NCI-H2081 treated with DMSO at 0.1 percent for 48 hours (cell line): ENCODE measurements at places on chromosomes 4 and X.

DNA sequence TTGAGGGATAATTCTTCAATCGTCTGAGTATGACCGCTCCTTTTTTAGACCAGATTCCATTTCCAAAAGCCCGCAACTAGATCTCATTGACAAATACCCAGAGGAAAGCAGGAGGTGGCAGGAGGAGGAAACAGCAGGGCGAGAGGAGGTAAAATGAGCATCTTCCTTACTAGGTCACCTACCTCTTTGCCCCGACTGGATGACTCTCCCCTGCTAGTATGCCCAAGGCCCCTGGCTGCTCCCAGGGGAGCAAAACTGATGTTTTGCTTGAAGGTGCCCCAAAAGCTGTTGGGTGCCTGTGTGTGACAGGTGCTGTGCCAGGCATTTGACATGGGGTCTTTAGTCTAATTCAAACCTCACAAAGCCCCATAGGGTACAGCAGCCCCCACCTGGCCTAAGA, 48.9 kb downstream of the C4orf50 start:
- no peak for DNase-seq

- no peak for DNase-seq
These were observed 34.0 kb downstream of the EMCN start for GRCh38 chr4:100483796-100484195.

DNA sequence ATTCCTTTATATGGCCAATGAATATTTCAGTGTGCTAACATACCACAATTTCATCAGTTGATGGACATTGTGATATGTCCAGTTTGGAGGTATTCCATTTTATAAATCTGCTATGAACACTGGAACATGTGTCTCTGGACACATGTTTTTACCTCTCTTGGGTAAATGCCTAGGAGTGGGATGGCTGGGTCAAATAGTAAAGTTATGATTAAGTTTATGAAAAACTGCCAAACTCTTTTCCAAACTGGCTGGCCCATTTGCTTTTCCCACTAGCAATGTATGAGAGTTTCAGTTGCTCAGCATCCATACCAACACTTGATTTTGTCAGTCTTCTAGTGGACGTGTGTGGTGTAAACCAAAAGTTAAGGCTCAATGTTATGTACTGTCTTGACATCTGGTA, 40.5 kb downstream of the CEP44 start:
- DNase-seq = no peak

DNA sequence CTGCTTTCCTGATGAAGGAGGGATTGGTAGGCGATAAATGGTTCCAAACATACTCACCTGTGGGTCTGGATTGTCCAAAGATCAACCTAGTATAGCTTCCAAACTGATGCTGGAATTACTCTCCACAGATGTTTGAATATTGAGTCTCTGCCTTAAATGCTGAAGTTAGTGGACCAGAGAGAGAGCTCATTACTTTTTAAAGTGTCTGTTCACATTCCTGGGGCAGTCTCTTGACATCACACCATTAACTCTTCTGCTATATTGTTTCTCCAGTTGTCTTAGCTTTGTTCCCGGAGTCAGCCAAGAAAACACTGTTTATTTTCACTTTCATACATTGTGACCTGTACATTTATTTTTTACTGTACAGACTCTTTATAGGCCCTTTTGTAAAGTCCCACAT, 35.4 kb downstream of the ARHGEF38 start:
- no peak for DNase-seq

GRCh38 chr4:2936773-2937145, 26.4 kb downstream of the NOP14 start:
- DNase-seq = no peak

GRCh38 chr4:109041463-109042360, 260.7 kb downstream of the COL25A1 start:
- no peak for DNase-seq

DNA sequence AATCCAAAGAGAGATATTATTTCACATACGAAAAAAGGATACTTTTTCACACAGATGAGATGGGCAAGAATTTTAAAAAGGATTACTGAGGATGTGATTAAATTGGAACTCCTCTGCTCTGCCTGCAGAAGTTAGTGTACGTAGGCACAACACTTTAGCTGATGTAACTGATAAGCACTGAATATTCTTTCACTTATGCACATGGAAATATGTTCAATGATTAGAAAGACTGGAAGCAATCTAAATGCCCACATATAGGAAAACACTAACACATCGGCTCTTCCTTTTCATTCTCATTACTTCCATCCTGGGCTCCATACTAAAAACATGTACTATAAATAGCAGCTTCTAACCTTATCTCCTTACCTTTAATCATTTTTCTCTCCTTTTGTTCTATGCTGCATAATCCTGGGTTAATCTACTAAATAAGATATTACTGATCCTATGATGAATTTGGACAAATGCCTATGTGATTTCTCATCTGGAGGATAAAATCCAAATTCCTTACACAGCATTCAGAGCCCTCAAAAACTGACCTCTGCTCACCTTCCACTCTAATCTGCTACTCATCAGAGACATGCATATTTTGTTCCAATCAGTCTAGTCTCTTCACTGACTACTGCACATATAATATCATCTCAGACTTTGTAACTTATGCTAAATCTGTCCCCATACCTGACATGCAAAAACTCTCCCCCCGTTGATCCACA, 197.8 kb downstream of the PDGFC start:
- no peak for DNase-seq

DNA sequence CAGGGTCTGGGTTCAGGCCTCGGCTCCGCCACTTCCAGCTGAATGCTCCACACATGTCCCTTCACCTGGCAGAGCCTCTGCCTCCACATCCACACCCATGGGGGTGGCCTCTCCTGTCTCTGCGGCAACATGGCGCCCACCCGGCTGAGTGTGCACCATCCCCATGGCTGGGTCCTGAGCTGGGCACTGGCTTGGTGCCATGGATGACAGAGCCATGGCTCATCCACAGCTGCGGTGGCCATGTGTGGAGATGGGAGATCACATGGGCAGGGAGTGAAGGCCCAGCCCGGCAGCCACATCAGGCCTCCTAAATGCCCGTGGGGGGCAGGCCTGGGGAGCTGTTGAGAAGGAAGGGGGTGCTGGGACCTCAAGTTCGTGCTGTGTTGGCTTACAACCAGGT, 213.7 kb downstream of the AFAP1 start:
- DNase-seq = no peak
